ENCODE measurements at places on chromosomes 1 and 21.

DNA sequence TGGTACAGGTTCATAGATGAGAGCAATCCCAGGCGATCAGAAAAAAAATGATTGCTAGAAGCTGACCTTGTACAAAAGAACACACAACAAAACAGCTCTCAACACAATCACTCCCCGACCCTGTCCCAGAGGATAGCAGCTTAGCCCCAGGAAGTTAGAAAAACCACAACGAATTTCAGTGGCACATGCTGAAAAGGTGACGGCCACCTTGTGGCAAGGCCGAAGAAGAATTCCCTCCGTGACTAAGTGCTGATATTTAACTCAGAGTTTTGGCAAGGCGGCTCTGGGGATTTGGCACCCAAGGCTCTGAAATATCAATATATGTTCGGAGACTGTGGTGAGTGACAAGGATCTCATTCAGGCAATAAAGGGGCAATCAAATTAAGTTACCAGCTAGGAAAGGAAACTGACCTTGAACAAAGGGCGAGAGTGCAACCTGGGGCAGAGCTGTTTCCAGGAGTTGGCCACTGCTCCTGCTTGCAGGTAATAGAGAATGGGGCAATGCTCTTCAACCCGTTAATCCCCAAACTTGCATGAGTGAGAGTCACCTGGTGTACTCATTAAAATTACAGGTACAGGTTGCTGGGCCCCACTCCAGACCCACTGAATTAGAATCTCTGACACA, 96.2 kb downstream of the BEND5 start:
- DNase-seq, result no peak

GRCh38 chr1:59699227-59699847, 115.4 kb upstream of the HOOK1 start:
- DNase-seq, result peak; percentile 38

DNA sequence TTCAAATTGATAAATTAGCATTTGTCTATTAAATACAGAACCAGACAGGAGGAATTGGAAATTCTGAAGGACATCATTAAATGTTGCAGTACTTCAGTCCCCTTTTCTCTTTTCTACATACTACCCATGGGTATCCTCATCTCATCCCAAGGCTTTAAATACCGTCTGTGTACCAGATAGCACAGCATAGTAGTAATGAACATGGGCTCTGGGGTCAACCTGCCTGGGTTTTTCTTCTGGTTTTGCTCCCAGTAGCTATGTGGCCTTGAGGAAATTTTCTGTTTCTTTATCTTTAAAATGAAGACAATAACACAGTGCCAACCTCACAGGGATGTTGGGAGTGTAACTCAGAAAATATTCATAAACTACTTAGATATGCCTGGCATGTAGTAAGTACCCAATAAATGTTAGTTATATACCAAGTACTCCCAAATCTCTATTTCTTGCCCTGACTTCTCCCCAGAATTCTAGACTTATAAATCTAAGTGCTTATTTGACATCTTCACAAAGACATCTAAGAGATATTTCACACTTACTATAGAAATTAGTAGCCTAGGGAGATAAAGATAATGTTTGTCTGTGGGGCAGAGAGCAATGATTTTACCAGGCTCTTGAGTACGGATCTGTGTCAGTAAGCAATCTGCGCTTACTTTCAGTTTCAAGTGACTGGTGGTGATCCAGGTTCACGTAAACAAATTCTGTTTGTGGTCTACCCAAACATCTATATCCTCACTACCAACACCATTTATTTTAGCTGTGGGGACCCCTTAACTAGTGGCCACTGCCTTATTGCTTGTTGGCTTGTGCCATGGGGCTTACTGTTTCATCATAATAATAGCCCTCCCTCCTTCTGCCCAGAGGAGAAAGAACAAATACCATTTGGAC, 37.3 kb downstream of the VANGL2 start:
- DNase-seq, result no peak

GRCh38 chr1:200473698-200474371, 64.0 kb upstream of the ZNF281 start:
- no peak for DNase-seq

DNA sequence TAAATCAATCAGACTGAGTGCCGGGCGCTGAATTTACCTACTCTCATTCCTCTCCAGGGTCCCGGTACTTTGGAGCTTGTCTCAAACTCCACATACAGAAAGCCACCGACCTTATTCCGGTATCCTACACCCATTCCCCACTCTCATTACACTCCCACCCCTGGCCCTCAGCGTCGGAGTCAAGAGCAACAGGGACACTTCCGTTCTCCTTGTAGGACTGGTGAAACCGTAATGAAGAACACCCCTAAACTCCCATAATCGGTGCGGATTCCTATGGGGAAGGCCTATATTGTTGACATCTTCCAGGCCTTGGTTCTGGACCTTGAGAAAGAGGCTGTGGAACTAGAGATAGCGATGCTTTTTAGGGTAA, 798 bp downstream of the ZBED6 start:
- DNase-seq, result no peak

GRCh38 chr1:84687714-84688462, 2.4 kb downstream of the SSX2IP start:
- DNase-seq, result no peak

DNA sequence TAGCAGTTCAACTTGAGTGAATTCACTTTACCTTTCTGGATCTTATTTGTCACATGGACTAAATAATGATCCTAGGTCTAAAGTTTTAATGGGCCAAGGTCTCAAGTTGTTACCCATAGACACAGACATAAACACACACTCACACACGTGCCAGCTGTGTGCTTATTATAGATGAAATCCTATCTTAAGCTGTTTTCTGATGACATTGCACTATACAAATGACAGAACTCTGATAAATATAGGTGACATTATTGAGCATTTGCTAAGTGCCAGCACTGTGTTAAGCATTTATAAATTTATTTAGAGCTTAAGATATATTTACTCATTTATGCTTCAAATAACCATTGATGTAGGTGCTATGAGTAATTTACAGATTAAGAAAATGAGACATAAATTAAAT, 474.4 kb upstream of the NR5A2 start:
- no peak for DNase-seq

DNA sequence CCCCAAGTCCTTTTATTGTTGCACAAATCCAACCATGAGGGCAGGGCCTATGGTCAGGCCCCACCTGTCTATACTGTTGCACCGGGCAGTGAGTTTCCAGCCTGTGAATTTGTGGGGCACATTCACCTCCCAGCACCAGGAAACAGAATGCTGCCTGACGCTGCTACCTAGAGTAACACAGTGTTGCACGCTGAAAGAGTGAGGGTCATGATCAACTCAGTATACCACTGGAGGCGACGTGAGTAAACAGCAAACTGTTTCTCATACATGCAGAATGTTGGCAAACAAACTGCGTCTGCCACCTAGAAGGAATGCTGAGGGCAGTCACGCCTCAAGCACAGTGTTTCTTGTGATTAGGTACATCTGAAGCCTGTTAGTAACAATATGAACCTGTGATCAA, 13.4 kb upstream of the LRRC47 start:
- no peak for DNase-seq

DNA sequence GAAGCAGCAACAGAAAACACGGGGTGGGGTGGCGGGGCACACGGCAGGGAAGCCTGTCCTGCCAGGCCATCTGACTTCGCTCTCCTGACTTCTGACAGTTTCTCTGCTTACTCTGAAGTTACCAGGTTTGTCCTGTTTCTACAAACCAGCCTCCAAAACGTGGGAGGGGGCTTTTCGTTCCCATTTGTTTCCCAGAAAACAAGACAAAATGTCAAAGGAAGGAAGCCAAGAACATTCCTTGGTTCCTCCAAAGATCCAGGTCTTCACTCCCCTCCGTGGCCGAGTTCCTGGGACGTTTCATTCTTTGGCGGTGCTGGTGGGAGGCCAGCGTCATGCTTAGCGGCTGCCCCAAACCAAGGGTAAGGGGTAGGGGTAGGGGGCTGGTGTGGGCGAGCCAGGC, 49.6 kb downstream of the MEGF6 start:
- DNase-seq, result no peak

DNA sequence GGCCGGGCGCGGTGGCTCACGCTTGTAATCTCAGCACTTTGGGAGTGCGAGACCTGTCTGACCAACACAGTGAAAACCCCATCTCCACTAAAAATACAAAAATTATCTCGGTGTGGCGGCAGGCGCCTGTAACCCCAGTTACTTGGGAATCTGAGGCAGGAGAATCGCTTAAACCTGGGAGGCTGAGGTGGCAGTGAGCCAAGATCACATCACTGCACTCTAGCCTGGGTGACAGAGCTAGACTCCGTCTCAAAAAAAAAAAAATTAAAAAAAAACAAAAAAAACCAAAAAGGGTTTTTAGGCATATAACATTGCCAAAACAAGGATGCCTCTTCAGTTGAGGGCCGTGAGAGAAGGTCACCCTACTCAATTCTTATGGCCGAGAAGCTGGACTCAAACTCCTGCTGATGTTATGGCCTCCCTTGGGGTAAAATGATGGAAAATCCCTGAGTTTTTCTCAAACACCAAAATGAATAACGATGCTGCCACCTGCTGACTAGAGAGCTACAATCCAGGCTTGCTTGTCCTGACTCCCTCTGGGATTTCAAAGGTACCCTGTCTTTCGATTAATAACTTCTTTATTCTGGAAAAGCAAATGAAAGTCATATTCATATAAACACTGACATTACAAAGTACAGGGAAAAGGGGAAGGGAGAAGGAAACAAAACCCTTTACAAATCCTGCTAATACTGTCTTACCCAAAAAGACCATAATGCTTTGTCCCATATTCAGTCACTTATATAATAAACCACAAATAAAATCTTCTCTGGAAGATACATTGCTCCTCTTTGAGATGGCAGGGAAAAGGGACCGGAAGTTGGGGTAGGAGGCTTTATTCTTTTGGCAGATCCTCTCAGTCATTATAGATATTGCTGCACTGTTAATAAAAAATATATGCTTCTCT, 10.7 kb downstream of the RAB42 start:
- no peak for DNase-seq

DNA sequence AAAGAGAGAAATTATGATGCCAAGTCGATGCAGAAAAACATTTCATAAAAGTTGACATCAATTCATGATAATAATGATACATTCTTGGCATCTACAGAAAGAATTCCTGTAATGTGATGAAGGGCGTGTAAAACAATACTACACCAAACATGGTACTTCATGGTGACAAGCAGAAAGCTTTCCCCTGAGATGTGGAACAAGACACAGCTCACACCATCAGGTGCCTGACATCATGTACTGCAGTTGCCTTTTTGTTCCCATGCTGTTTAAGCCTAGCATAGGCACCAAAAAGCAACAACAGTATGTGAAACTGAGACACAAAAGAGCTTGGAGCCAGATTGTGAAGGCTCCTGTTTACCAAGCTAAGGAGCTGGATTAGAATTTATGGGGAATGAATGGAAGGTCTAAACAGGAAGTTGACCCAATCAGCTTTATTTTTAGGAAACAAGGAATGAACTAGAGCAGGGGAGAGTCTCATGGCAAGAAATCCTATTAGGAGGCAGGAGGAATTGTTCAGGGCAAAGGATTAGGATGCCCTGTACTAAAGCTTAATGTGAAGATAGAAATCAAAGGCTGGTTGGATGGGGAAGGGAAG, 67.2 kb downstream of the SYDE2 start:
- DNase-seq, result peak; percentile 16

GRCh38 chr1:164588516-164589341, 29.7 kb downstream of the PBX1 start:
- no peak for DNase-seq

DNA sequence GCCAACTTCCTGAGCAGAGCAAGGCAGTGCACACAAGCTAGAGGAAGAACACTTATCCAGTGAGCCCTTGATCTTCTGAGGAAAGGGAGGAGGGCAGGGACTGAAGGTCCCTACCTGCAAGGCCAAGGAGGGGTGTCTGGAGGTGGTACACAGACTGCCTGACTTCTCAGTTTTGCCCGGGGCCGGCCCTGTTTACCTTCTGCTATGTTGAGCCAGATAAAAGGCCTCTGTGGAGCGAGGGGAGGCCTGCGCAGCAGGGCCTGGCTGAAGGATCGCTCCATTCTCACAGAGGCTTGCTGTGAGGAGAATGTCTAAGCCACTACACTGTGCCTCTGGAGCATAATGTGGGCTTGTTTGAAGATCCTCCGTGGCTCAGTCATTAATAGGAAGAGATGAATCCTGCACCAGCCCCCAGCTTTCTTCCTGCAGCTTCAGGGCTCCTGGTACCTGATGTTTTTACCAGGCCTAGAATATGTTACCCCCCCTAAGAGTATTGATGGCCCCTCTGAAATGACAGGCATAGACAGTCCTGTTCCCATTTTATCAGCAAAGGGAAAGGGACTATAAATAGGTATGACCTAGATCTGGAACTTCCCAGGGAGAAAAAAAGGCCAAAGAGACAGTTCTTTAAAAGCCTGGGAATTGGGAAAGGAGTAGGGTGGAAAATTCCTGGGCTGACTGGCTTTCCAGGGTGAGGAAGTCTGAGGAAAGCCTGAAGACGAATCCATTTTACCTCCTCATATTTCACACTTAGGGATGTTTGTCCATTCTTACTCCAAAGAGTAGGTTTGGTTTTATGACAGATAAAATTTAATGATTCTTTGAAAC, 4.7 kb downstream of the POGK start:
- no peak for DNase-seq

GRCh38 chr21:46608672-46609111, 3.8 kb upstream of the S100B start:
- no peak for DNase-seq

- no peak for DNase-seq
Observed at GRCh38 chr21:41777951-41778815, 11.3 kb upstream of the RIPK4 start.

- DNase-seq, result no peak
Observed at GRCh38 chr1:104593413-104594187, 843.9 kb downstream of the AMY1C start.

DNA sequence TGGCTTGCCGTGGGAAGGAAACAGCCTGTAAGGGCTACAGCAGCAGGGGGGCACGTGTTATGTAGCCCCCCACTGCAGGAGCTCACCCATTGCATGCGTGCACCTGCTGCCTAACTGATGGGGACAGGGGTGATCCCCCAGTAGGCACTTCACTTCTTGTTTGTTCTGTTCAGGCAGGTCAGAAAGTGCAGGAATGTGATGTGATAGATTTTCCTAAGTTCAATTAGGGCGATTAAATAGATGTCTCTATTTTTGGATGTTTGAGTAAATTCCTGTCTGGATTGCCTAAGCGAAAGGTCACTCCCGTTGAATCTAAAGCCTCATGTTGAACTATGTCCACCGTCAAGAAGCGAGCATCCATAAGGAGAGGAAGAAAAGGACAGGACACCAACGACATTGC, 78.8 kb upstream of the LPGAT1 start:
- DNase-seq, result no peak

GRCh38 chr1:2205191-2205952, 10.8 kb upstream of the FAAP20 start:
- peak; percentile 32 for DNase-seq

- DNase-seq, result no peak
Observed at GRCh38 chr1:2526824-2527555, 594 bp upstream of the PANK4 start.
